ENCODE measurements at places on chromosomes 4 and X.
A peak's percentile ranks its signal among the peaks of the same experiment; 100 is the strongest.

- DNase-seq, result no peak
Measured at GRCh38 chr4:5798462-5798861, 87.5 kb downstream of the EVC start.

DNA sequence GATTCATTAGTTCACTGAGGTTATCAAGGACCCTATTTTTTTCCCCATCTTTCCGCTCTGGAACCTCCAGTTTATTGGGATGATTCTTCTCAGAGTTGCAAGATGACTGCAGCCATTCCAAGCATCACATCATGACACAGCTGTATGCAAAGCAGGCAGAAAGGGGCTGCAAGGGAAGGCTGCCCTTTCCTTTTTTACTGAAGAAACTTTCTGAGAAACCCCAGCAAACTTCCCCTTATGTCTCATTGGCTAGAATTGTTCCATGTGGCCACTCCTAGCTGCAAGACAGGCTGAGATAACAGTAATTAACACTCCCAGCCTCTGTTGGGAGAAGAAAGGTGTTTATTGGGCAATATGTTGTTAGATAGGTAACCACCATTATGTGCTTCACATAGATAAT lies 102.6 kb downstream of the SATL1 start:
- DNase-seq, result no peak

- no peak for DNase-seq
Measured at GRCh38 chr4:110629214-110629754, 6.4 kb upstream of the PITX2 start.

DNA sequence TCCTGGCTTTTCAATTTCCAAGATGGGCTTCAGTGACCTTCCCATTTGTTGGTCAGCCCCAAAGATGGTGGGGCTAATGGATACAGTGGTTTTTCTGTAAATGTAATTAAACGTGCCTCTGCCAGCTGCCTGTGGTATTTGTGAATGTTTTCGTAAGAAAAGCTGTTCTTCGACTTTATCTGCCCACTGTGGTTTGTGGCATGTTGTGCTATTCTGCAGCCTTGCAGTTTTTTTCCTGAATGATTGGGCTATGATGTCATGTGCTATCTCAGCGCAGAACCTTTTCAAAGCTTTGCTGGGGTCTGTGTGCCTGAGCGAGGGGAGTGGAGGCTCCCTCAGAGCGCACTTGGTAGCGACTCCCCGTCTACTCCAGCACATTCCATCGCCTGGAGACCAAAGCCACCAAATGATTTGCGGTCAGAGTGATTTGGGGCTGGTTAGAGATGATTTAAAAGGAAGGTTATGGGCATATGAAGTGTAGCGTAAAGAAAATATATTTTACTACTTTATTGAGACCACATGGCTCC lies 137.5 kb downstream of the PALLD start:
- peak; percentile 97 for DNase-seq

GRCh38 chr4:139916041-139916440 lies 237.9 kb downstream of the MAML3 start:
- DNase-seq, result no peak

DNA sequence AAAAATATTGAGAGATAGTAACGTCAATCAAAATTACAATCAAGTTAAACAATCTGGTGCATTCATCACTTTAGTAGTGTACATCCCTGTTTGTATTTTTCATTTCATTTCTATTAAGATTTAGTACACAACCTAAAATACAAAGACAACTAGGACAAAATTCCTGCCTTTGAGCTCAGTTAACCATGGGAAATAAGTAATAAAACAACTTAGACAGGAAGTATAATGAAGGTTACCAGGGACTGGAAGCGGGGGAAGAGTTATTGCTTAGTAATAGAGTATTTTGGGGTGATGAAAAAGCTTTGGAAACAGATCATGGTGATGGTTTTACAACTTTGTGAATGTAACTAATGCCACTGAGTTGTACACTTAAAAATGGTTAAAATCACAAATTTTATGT lies 25.6 kb upstream of the ATXN3L start:
- no peak for DNase-seq

- DNase-seq, result no peak
Measured at GRCh38 chrX:24396931-24397279, 36.5 kb downstream of the SUPT20HL1 start.

GRCh38 chrX:44447214-44447613 lies 95.4 kb downstream of the FUNDC1 start:
- DNase-seq, result no peak

- no peak for DNase-seq
Measured at GRCh38 chrX:49237060-49237459, 1.8 kb downstream of the CCDC22 start.

GRCh38 chr4:148238086-148238485 lies 204.1 kb downstream of the NR3C2 start:
- no peak for DNase-seq

GRCh38 chr4:40194602-40195161 lies 2.1 kb upstream of the RHOH start:
- peak; percentile 39 for DNase-seq

All from brain microvascular endothelial cell (primary cell).